ENCODE measurements at places on chromosomes 16 and 17.

- DNase-seq = no peak
Observed at GRCh38 chr17:79117905-79118487, 43.4 kb downstream of the ENGASE start.

DNA sequence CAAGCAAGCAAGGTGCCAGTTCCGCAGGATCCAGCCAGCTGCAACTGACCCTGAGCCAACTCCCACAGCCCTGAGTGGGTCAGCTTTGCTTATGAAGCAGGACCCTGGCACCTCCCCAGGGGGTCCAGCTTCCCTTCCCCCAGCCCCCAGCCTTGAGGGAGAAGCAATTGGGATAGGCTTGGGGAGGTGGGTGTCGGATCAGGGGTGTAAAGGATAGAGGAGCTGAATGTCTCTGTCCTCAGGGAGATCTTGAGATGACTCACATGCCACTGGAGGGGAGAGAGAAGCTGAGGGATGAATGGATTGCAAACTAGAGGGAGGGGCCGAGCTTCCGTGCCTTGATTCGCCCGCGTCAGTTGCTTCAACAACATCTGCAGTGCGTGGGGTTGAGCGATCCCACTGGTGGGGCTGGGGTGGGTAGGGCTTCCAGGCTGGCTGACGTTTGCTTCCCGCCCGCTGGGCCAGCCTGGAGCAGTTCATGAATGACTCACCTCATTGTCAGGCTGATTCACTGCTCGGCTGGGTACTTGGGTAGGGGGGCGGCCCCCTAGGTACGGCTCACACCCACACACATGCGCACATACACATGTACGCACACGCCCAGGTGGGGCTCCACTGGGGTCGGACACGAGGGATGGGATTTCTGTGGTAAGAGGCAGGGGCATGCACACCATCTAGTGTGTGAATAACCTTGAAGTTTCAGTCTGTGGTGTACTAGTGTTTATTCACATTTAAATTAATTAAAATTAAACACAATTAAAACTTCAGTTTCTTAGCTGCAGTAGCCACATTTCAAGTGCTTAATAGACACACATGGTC lies 3.6 kb upstream of the HROB start:
- peak; percentile 69 for DNase-seq

GRCh38 chr17:80220736-80221215 lies 549 bp downstream of the SLC26A11 start:
- DNase-seq = no peak

- DNase-seq = peak; percentile 84
Observed at GRCh38 chr17:30808785-30809286, 15.7 kb downstream of the CRLF3 start.

GRCh38 chr17:66725956-66726355 lies 109.0 kb upstream of the CACNG5 start:
- no peak for DNase-seq

- peak; percentile 3 for DNase-seq
Observed at GRCh38 chr16:5415123-5415522, 317.5 kb upstream of the EEF2KMT start.

- DNase-seq = no peak
Observed at GRCh38 chr17:62974788-62975187, 8.8 kb downstream of the TANC2 start.
